ENCODE measurements at places on chromosomes 2 and 18.

- no peak for DNase-seq
Observed at GRCh38 chr2:203685081-203685621, 21.3 kb upstream of the CD28 start.

GRCh38 chr2:134240061-134240460 is 13.8 kb upstream of the MGAT5 start:
- DNase-seq = no peak

DNA sequence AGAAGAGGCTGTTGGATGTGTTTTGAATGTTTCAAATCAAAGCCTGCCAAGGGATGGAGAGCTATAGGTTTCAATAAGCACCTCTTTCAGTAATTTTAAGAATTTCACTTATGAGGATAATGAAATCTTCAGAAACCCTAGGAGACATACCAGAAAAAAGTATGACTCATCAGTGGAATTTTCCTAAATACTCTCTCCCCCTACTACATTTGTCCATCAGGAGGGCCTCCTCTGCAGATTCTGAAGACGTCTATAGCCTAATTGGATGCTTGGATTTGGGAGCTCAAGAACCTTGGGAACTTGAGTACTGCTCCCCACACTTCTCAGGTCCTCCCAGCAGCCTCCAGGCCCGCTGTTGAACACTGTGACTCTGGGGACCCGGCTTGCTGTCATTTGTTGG is 374.3 kb downstream of the SLC4A3 start:
- DNase-seq = no peak

GRCh38 chr2:11220445-11220844 is 65.2 kb downstream of the SLC66A3 start:
- DNase-seq = no peak

DNA sequence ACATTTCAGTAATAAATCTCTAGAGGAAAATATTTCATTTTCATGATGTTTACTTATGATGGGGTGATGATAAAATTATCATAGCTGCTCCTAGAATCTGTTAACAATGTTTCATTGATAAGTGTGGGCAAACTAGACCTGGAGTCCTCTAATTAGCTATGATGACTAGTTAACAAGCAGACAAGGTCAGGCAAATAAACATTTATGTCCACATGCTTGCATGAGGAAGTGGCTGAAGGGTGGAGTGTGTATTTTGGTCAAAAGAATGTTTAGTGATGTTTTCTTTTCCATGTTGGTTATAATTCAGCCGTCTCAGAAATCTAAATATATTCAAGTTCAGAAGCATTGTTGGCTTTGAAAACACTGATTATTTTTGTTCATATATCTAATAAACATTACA is 99.9 kb upstream of the FN1 start:
- DNase-seq = no peak

DNA sequence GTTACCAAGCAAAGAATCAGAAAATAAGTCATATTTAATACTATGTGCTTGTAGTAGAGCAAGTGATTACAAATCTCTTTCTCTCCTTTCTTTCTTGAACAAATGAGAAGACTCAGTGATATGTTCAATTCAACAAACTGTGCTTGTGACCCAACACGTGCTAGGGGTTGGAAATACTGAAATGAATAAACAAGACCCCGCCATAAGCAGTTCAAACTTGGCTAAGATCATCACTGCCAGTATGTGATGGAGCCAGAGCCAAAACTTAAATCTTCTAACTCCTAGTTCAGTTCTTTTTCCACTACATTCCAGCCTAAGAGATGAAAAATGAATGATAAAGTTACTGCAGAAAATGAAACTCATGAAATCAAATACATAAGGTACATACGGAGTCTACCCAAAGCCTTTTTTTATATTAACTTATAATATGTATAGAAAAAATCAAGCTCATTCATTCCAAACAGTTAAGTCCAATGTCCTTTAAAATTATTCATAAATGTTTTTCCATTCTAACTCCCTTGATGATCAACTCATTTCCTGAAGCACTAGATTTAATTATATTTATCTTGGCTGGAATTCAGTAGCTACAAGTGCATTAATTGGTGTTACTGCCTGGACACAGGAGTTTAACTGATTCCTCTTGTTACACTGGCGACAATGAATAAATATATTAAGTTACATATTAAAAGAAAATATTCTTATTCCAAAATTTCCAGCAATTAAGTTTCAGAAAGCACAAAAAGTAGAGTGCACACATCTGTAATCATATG is 36.0 kb downstream of the GALNT3 start:
- DNase-seq = peak; percentile 70

DNA sequence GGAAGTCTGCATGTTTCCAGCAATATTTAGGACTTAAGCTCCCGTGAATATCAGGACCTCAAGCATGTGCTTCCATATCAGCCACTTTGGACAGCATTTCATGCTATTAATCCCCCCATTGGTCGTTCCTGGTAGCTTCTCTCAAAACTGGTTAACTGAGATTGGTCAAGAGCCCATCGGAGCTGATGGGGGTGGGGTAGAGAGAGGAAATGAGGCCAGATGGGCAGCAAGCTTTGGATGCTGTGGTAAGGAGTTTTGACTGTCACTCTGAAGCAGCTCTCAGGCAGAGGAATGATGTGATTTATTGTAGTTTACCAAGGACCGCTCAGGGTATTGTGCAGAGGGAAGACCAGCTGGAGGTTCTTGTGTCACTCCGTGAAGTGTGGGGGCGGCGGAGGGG is 81.8 kb downstream of the FAM168B start:
- no peak for DNase-seq

- DNase-seq = peak; percentile 62
Observed at GRCh38 chr2:239540174-239540573, 139.4 kb upstream of the HDAC4 start.

DNA sequence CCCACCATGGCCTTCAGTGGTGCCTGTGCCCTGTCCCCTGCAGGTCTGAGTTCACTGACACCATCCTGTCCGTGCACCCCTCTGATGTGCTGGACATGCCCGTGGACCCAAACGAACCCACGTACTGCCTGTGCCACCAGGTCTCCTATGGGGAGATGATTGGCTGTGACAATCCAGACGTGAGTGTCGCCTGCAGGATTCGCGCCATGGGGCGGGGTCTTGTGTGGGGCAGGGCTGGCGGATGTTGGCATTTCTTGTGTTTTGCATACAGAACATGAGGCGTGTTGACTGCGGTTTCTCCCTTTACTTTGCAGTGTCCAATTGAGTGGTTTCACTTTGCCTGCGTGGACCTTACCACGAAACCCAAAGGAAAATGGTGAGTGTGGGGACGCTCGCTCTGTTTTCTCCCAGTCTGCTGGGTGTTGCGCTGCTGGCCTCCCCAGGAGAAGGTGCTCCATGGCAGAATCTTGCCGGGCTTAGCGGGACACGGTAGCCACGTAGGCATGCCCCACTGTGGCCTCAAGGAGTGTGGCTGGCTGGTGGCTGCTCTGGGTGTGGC is 11.5 kb upstream of the D2HGDH start:
- no peak for DNase-seq

- DNase-seq = peak; percentile 41
Observed at GRCh38 chr2:201116959-201117734, 1.2 kb downstream of the CFLAR start.

DNA sequence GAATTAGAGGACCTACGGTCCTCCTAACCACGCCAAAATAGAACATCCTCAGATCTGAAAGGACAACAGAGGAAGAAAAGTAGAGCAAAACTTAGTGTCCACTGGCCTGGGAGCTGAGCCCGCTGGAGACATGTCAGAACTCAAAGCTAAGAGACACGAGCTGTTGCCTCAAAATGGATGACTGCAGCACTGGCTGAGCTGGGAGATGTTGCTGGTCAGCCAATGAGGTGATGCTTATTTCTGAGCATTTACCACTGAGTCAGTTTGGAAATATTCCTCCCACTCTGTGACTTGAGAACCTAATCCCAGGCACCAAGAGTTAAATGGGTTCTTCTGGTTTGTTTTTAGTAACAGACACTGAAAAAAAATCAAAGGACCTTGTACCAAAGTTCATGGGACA is 32.6 kb downstream of the FBXO15 start:
- DNase-seq = no peak

GRCh38 chr2:127097841-127098651 is 8.9 kb downstream of the BIN1 start:
- no peak for DNase-seq

GRCh38 chr2:47269316-47270232 is 114.5 kb upstream of the STPG4 start:
- DNase-seq = no peak

- peak; percentile 91 for DNase-seq
Observed at GRCh38 chr18:57051657-57052044, 95.2 kb upstream of the BOD1L2 start.

DNA sequence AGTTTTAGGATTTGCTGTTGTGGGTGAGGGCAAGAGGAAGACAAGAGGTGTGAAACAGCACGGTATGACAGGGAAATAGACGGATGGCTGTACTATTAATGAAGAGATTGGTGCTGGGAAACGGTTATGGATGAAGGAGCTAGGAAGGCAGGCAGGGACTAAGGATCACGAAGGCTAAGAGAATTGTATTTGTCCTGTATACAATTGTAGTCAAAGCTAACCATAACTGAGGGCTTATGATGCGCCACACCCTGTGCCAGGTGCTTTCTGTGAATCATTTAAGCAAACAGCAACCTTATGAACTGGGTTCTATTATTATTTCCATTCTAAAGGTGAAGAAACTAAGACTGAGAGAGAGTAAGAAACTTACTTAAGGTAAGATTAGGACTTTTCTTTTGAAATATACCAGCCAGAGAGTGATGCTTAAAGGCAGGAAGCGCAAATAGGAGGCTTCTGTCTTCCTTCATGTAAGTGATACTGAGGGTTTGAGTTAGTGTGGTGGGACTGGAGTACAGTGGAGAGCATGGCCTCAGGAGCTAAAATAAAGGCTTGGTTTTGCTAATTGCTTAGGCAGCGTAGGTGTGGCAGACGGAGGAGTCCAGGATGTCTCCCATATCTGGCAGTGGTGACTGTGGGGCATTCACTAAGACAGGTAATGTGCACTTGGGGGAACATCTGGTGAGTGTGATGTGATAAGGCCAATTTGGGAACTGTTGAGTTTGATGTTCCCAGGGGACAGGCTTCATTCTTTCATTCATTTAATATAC is 85.8 kb downstream of the PLEKHM3 start:
- peak; percentile 9 for DNase-seq

DNA sequence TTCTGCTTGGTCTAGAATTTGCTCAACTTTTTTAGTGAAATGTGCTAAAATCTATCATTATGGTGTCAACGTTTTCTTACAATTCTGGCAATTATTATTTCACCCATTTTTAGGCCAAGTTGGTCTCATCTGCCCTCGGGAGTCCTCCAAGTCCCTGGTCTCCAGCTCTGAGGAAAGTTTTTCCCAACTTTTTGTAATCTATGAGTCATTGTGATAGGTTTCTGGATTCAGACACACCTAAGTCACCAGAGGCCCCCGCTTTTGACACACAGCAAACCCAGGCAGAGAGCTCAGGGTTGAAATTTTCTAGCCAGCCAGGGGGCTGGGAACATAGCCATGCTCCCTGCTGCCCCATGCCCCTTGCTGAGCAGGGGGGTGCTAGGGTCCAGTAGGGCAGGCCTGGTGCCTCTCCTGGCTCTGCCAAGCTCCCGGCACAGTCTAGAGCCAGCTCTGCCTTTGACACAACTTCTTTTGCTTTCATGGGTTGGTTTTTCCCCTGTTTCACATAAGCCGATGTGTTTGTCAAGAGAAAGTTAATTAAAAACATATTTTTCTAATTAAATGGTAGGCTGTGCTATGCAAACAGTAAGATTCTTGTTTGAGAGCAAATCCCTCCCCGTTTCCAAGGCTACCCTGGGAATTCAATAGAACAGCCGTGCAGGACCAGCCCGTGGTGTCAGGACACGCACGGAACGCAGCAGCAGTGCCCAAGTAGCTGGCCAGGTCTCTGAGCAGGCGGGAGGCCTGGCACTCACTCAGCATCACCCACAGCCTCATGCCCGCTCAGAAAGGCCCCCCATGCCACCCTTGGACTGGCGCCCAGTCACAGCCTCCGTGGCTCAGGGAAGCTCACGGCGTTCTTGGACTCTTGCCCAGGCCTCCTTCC is 25.5 kb upstream of the SNED1 start:
- peak; percentile 77 for DNase-seq

- peak; percentile 44 for DNase-seq
Observed at GRCh38 chr2:177553176-177553884, 160.8 kb downstream of the AGPS start.

Data from COR-L47 (cell line).